ENCODE measurements at places on chromosomes 1 and 21.

DNA sequence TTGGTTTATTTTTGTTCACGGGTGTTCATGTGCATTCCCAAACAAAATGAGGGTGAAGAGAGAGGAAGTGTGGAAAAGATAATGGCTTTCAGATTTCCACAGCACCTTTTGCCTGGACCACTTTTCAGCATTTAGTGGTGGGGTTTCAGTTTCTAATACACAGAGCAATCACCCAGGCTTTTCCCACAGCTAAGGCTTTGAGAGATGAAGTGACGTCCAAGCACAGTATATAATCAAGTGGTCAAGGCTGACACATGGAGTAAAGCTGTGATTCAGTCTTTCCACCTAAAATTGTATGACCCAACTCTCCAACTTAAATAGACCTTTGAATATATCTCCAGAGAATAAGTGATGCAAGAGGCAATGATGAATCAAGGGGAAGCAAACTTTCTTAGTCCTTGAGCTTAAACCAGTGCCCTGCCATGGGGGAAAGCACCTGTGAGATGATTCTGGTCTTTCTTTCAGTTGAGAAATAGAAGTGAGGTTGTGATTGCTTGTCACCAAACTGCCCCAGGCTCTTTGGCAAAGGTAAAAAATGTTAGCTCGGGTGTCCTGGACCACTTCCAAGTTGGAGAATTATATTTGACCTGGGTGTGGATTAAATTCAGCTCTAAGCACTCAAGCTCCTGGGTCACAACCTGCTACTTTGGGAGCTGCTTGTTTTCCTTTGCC, 2.4 kb upstream of the PIK3R3 start:
- DNase-seq, result no peak

- no peak for DNase-seq
Measured at GRCh38 chr1:92346866-92347640, 48.2 kb downstream of the RPAP2 start.

GRCh38 chr1:2376261-2376741, 15.1 kb downstream of the MORN1 start:
- DNase-seq, result no peak

DNA sequence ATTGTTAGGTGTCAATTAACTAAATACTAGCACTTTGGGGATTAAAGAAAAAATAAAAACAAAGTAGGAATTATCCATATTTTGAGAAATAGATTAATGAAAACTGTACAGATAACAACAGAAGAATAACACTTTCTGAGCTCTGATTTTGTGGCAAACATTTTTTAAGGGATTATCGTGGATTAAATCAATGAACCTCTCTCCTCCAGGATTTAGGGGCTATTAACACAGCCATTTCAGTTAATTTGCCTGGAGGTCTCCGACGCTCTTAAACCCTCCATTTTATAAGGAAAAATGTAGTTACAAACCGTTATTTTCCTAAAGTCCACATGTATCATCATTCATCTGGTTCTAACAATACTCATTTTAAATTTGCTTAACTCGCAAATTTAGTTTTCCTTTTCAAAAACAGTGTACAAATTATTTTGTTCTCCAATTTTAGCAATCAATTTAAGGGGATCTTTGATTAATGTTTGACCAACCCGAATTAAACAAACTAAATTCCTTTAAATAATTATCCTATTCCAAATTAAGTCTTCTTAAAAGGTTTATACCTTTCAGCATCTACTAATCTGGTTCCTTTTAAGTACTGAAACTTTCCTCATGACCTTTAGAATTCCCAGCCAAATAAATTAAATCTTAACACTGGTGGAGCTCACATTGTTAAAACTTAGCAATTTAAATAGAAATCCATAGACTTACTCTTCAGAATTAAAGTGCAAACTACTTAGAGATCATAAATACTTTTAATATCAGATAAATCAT, 30.7 kb upstream of the RNF187 start:
- DNase-seq, result no peak

DNA sequence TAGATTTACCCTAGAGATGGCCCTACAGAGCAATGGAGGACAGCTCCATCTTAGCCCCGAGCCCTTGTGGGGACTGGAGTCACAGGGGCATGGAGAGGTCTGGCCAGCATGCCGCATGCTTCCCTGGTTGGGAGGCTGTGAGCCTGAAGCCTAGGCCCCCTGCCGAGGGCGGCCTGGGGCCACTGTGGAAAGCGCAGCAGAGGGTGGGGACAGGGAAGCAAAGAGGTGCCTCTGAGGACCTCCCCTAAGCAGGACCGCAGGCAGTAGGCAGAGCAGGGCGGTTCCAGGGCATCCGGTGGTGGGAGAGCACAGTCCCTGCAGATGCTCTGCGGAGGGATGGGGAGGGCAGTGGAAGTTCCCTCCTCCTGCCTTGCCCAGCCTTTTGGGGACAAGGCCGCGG, 26.5 kb upstream of the PEF1 start:
- DNase-seq, result no peak

- no peak for DNase-seq
Measured at GRCh38 chr21:28294051-28294450, 698.6 kb downstream of the LTN1 start.

DNA sequence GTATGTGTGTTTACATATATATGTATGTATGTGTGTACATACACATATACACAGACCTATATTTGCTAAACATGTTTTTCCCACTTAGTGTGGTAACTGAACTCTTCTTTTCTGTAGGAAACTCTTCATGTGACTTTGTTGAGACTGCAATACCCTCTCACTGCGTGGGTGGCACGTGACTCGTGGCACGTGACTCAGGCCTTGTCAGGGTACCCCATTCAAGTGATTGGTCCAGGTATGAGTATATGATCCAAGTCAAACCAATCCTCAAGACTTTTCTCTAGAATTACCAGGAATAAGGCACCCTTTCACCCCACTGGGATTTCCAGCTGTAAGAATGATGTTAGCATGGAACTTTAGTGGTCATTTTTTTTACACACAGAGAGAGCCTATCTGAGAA, 149.2 kb upstream of the KCNK2 start:
- DNase-seq, result no peak

DNA sequence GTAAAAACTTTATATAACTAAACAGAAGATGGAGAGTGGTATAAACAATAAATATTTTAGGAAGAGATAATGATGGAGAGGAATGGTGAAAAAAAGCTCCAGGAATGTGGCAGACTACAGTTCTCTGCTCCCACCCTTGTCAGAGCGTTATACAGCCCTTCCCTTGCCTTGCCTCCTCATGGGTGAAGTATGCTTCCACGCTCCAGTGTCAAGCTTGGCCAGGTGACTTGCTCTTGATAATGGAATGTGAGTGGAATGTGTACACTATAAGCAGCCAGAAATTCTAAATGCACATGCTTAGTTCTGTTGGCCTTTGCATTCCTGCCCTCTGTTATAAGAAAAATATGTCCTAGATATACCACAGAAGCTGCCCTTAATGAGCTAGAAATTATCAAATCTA, 24.7 kb upstream of the POGK start:
- DNase-seq, result no peak

- no peak for DNase-seq
Measured at GRCh38 chr1:17520041-17520440, 19.5 kb upstream of the ARHGEF10L start.

- DNase-seq, result no peak
Measured at GRCh38 chr1:182169203-182169602, 107.7 kb upstream of the ZNF648 start.

- no peak for DNase-seq
Measured at GRCh38 chr1:210882414-210883221, 251.3 kb downstream of the KCNH1 start.

- no peak for DNase-seq
Measured at GRCh38 chr1:224482619-224483018, 48.0 kb upstream of the WDR26 start.

DNA sequence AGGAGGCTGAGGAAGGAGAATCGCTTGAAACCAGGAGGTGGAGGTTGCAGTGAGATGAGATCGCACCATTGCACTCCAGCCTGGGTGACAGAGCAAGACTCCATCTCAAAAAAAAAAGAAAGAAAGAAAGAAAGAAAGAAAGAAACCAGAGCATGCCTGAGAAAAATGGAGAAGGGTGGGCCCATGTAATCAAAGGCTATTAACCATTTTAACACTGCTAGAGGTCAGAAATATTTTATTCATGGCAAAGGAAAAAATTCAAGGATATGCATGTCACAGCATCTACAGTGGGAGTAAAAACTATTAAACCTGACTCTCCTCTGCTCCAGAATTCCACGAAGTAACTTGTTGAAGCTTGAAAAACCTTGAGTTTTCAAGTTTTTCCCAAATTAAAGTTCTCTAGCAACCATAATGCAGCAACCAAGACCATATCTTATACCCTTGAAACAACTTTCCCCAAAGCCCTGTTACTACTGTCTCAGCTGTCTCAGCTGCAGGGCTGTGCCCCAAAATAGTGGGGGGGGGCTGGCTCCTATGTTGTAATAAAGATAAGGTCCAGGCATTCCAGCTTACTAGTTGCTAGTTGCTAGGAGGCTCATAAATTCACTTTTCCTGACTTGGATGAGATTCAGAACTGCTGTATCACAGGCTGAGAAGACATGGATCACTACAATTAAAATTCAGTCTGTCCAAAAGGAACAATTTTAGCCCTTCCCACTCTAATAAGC, 112.9 kb upstream of the SOD1 start:
- DNase-seq, result no peak

GRCh38 chr1:204619721-204620120, 65.8 kb downstream of the LRRN2 start:
- DNase-seq, result no peak

GRCh38 chr1:84722794-84723193, 32.5 kb upstream of the SSX2IP start:
- DNase-seq, result no peak

- no peak for DNase-seq
Measured at GRCh38 chr1:89453123-89453972, 71.3 kb upstream of the LRRC8B start.

DNA sequence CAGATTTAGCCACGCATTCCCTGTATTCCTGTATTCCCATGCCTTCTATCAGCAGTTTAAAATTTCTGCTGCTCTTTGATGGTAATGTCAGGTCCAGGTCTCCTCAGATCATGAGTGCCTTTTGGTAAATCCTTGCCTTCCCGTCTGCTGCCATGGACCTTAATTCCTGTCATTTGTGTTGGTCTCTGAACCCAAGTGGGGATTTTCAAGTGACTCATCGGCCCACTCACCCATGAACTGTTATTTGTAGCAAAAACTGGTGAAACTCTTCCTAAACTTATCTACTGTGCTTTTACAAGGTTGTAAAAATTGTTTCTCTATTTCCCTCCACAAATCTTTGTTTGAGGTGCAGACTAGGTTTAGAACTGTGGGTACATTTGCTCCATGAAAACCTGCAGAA, 47.4 kb downstream of the ACTN2 start:
- DNase-seq, result no peak

DNA sequence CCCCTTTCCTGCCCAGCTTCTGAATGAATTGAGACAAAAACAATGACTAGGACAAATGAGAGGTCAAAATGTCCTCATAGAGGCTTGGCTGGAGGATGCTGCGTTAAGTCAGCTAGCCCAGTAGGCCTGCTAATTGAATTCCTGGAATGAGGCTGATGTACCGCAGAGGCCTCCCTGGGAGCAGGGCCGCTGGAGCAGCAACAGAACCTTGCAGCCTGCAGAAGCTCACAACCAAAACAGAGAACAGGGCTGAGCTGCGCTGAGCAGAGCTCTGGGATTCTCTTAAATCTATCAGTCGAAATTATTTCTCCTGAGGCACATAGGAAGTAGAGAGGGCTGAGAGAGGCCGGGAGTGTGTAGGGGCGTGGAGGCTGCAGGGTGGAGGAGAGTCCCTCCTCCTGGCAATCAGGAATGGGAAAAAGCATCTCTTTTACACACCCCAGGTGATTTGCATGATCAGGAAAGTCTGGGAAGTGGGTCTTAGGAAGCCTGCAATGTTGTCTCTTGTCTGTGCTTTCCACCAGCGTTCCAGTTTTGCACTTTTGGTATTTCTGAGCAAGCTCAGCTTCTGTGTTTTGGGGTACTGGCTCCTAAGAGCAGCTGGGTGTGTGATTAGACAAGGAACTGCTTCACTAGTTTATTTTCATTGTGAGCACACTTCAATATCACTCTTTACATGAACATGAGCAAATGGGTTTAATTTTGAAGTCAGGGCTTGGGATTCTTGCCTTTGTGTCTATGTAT, 66.5 kb downstream of the RYR2 start:
- DNase-seq, result no peak

DNA sequence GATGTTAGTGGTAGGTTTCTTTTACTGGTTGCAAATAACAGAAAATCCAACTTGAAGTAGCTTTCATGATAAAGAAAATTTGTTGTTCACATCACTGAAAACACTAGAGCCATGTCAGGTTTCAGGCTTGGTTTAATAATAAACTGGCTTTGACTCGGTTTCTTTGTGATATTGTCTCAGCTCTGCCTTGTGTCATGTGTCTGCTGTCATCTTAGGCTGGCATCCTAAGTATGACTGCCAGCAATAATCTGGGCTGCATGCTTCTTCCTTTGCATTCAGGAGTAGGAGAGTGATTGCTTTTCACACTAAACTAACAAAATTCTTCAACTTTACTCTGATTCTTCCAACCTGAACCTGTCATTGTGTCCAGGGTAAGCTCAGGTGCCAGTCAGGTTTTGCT, 474.0 kb upstream of the B3GALT2 start:
- no peak for DNase-seq

DNA sequence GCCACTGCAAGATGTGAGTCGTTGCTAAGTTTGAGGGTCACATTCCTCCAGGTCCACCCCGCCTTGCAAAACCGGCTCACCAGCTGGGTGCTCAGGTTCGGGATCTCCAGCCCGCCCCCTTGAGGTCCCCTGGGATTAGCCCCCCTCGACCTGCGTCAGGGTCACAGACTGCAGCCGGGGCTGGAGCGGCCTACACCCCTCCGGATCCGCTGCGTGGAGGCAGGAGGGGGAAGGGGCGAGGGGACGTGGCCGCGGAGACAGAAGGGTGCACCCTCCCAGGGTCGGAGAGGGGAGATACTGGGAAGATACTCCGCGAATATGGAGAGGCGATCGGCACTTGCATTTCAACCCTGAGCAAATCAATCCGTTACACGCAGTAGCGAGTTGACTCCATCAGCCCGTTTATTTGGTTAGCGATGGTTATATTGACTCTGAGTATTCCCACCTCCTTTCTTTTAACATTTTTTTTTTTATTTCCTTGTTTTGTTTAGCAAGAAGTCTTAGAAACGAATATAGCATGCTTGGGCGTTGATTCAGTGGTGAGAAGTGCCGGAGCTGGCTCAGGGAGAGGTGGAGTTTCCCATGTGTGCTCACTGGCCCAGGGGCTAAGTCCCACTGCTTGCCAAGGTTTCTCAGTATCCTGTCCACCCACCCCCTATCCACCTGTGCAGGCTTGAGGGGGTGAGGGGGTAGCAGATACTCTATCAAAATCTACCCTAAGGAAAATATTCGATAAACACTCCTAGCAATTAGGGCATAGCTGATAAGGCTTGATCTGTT, 997 bp downstream of the IFNAR2 start:
- no peak for DNase-seq

GRCh38 chr1:26900815-26901511, 696 bp upstream of the GPATCH3 start:
- DNase-seq, result no peak
